Activated T-cell treated with anti-CD3 and anti-CD28 coated beads, Interleukin-2, amount 50 U/mL, for 24 hours (primary cell): ENCODE measurements at places on chromosomes 7 and 10.

DNA sequence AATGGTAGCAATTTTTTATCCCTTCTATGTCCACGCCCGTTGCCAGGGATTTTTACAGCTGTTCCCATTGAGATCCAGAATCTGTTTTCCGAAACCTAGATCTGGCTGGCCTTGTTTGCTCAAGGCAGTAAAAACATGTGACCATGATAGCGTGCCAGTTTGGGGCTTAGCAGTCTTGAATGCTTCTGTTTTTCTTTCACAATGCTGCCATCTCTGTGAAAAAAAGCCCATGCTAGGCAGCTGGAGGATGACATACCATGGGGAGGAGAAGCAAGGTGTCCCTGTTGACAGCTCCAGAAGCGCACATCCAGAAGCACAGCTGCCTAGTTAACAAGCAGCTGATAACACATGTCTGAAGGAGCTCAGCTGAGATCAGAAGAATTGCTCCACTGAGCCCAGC is 2.2 kb upstream of the ZNF92 start:
- H3K27ac ChIP-seq: no peak overlapping the region
- peaks cover 29% of the 10 kb centered on the region for H3K36me3 ChIP-seq
- H3K4me3 ChIP-seq: no peak overlapping the region
- no peaks in the 10 kb centered on the region for H3K27me3 ChIP-seq

DNA sequence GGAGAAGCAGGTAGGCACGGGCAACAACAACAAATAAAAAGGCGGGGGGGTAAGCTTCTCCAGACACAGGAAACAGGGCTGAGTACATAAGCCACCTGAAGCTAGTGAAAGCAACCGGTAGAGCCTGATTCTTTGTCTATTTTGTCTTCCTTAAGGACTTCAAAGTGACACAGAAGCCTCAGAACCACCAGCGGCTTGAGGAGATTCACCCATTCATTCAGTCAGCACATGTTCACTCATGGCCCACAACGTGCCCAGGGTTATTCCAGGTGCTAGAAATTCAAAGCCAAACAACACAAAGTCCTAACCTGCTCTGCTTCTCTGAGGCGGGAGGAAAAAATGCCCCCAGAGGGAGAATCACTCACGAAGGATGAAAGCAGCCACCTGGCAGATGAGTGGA is 69.3 kb upstream of the C7orf33 start:
- H3K4me1 ChIP-seq: no peaks in the 10 kb centered on the region
- H3K4me3 ChIP-seq: no peak overlapping the region
- DNase-seq: no peak
- peaks cover 62% of the 10 kb centered on the region for H3K27me3 ChIP-seq
- no peak overlapping the region for H3K27ac ChIP-seq

- H3K4me3 ChIP-seq: no peak overlapping the region
- H3K36me3 ChIP-seq: no peaks in the 10 kb centered on the region
- H3K27me3 ChIP-seq: peaks cover 26% of the 10 kb centered on the region
These were observed 113.5 kb upstream of the IL6 start for GRCh38 chr7:22613496-22613895.

DNA sequence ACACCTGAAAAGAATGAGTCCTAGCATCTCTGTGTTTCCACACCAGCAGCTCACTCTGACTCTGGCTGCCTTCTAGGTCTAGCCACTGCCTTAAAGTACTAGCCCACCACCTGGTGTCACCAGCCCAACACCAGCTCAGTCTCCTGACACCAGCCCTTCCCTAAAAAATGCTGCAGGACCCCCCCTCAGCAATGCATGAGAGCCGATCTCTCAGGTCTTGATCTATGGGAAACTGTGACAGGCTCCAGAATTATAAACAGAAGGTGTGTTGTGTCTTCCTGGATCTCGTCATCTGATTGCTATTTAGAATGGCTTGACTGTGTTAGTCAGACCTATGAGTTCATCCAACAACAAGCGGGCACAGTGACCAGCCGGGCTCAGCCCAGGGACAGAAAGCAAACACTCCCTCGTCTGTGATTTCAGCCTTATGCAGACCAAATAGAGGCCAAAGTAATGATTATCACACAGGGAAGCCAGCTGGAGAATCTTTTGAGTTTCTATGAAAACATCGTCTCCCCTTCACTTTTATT is 66.6 kb downstream of the CUBN start:
- no peak overlapping the region for H3K4me3 ChIP-seq
- no peaks in the 10 kb centered on the region for H3K27me3 ChIP-seq
- peaks cover 2% of the 10 kb centered on the region for H3K36me3 ChIP-seq
- no peak for DNase-seq

DNA sequence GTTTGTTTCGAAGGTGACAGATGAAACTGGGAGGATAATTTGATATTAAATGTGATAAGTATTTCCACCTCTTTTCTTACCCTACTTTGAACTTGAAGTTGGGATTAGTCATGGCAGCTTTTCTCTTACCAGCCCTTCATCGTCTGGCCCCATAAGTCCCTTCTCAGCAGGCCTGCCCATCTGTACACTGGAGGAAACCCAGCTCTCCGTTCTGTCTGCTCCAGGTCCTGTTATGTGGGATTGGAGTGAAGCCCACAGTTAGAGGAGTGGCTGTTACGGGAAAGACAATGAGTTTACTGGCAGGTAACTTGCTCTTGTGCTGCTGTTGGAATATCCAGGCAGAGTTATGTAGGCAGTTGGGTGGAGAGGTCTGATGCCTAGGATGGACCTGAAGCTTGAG is 127.3 kb downstream of the CAMK1D start:
- no peak overlapping the region for H3K27ac ChIP-seq
- H3K27me3 ChIP-seq: no peaks in the 10 kb centered on the region
- H3K36me3 ChIP-seq: peaks cover 3% of the 10 kb centered on the region
- H3K4me1 ChIP-seq: peaks cover 17% of the 10 kb centered on the region
- H3K4me3 ChIP-seq: no peak overlapping the region
- no peak for DNase-seq

- peaks cover 9% of the 10 kb centered on the region for H3K27me3 ChIP-seq
- no peak overlapping the region for H3K27ac ChIP-seq
- H3K36me3 ChIP-seq: no peaks in the 10 kb centered on the region
- H3K4me3 ChIP-seq: no peak overlapping the region
- H3K4me1 ChIP-seq: no peaks in the 10 kb centered on the region
- DNase-seq: no peak
These were observed 178.0 kb downstream of the NPSR1 start for GRCh38 chr7:34835901-34836600.

DNA sequence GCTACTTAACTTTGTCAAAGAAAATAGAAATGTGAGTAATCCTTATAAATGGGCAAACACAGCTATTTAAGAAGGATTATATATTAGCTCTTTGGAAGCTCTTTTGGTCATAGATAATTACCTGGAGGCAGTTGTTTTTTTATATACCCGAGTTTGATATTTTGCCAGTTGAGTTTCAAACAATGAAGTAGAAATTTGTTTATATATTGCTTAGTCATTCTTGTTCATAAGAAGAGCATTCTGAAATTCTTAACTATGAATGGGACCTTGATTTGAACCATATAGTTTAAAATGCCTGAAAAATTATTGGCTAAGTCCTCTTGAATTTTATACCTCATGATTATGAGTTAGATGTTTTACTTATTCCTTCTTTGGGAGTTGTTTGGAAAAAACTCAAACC is 36.4 kb downstream of the MINPP1 start:
- DNase-seq: no peak
- H3K4me1 ChIP-seq: peaks cover 28% of the 10 kb centered on the region
- peaks cover 63% of the 10 kb centered on the region for H3K36me3 ChIP-seq
- no peak overlapping the region for H3K27ac ChIP-seq

DNA sequence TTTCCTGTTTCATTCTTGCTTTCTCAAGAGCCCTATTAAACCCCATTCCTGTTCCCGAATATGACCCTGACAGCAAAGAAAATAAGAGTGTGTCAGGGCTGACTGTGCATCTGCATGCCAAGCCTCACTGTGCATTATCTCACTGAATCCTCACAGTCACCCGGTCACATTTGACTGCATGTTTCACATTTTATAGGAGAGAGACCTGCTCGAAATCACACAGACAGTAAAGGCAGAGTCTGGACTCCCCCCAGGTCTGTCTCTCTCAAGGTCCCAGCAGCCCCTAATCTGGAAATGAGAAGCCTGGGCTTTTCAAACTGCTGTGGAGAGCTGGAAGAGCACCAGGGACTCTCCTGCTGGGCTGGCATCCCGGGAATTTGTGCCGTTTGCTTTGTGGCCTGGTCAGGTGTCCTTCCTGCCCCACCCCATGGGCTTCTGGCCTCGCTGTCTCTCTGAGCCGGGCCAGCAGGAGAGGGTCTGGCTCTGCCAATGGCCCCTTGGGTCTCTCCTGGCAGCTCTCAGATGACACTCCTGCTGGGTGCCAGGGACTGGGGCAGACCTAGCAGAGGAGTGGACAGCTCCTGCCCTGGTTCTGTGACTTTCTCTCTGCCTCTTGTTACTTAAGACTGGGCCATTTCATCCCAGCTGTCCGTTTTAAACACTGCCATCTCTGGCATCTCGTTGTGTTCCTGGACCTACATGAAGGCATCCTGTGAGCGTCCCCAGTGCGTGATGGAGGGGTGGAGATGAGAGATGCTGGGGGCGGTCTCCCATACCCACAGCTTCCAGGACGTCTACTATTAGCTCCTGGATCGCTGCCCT is 173.6 kb downstream of the ARHGAP12 start:
- H3K4me3 ChIP-seq: no peak overlapping the region
- H3K27ac ChIP-seq: no peak overlapping the region
- H3K4me1 ChIP-seq: peaks cover 9% of the 10 kb centered on the region
- no peak for DNase-seq

DNA sequence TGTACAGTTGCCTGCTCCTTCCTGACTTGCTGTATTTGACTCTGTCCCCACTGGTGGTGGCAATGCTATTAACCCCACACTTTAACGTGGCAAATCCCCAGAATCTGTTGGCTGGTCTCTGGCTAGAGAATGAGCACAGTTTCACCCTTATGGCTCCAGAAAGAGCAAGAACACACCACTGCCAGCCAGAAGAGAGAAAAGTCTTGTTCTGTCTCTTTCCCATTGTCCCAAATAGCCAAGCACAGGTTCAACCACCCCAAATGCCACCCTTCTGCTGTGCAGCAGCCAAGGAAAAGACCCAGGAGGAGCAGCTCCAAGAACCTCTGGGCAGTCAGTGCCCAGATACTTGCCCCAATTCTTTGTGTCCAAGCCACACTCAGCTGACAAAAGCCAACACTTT is 11.3 kb downstream of the SLC16A9 start:
- no peaks in the 10 kb centered on the region for H3K36me3 ChIP-seq
- peaks cover 23% of the 10 kb centered on the region for H3K27me3 ChIP-seq
- no peak overlapping the region for H3K4me3 ChIP-seq
- no peak overlapping the region for H3K27ac ChIP-seq

- peaks cover 28% of the 10 kb centered on the region for H3K27me3 ChIP-seq
- no peaks in the 10 kb centered on the region for H3K36me3 ChIP-seq
- DNase-seq: no peak
- H3K4me3 ChIP-seq: no peak overlapping the region
- H3K27ac ChIP-seq: no peak overlapping the region
These were observed 185.4 kb downstream of the RAB11FIP2 start for GRCh38 chr10:117861329-117861728.

- no peak for DNase-seq
- H3K36me3 ChIP-seq: no peaks in the 10 kb centered on the region
- H3K27ac ChIP-seq: no peak overlapping the region
- H3K27me3 ChIP-seq: no peaks in the 10 kb centered on the region
- H3K4me1 ChIP-seq: no peaks in the 10 kb centered on the region
These were observed 15.7 kb upstream of the STN1 start for GRCh38 chr10:103933557-103934121.

DNA sequence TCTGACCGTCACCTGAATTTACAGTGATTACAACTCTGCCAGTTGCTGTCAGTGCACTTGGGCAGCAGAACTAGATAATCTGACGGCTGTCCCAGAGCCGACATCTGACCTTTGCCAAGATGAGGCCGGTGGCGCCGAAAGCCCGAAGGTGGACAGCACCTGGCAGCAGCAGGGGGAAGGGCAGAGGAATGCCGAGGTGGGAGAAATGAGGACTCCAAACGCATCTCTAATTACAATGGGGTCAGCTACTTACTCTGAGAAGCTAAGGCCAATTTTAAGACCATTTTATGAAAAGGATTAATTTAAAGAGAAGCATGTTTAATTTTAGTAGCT is 33.8 kb downstream of the TRIM8 start:
- no peak overlapping the region for H3K4me3 ChIP-seq
- no peak for DNase-seq
- H3K36me3 ChIP-seq: peaks cover 14% of the 10 kb centered on the region
- no peak overlapping the region for H3K27ac ChIP-seq
- H3K27me3 ChIP-seq: no peaks in the 10 kb centered on the region

GRCh38 chr7:64951250-64951848 is 39.5 kb downstream of the ZNF117 start:
- peaks cover 3% of the 10 kb centered on the region for H3K4me1 ChIP-seq
- no peaks in the 10 kb centered on the region for H3K36me3 ChIP-seq
- no peak overlapping the region for H3K4me3 ChIP-seq
- H3K27me3 ChIP-seq: peaks cover 30% of the 10 kb centered on the region

- H3K27ac ChIP-seq: no peak overlapping the region
- H3K4me1 ChIP-seq: no peaks in the 10 kb centered on the region
- no peaks in the 10 kb centered on the region for H3K36me3 ChIP-seq
- no peak overlapping the region for H3K4me3 ChIP-seq
- peak; percentile 40 for DNase-seq
- H3K27me3 ChIP-seq: peaks cover 12% of the 10 kb centered on the region
These were observed 32.5 kb upstream of the KNDC1 start for GRCh38 chr10:133127291-133128125.

DNA sequence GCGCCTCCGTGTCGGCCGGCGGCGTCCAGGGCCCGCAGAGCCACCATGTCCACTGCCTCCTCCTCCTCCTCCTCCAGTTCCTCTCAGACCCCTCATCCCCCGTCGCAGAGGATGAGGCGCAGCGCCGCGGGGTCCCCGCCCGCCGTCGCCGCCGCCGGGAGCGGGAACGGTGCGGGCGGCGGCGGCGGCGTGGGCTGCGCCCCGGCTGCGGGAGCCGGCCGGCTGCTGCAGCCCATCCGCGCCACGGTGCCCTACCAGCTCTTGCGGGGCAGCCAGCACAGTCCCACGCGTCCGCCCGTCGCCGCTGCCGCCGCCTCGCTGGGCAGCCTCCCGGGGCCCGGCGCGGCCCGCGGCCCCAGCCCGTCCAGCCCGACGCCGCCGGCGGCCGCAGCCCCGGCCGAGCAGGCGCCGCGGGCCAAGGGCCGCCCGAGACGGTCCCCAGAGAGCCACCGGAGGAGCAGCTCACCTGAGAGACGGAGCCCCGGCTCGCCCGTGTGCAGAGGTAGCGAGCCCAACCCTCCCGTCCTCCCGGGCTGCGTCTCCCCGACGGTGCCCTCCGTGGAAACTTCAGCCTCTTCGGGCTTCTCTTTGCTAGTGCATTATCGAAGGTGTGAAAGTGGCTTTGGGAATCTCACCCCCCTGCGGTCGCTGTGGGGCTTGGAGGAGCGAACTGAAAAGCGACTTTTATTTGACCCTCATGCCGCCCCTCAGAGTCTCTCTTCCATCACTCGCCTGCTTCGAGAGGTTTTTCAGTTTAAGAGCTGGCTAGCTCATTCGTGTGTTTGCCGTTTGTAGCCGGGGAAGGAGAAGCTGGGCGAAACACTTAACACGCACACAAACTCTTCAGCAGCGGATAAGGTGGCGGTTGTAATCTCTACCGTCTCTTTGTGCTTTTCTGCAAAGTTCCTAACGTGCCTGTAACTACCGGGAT is 975 bp downstream of the GLCCI1 start:
- DNase-seq: peak; percentile 73
- H3K27ac ChIP-seq: peak overlapping the region; percentile 63
- no peaks in the 10 kb centered on the region for H3K27me3 ChIP-seq
- peak overlapping the region; percentile 86 for H3K4me3 ChIP-seq
- H3K36me3 ChIP-seq: peaks cover 3% of the 10 kb centered on the region
- peaks cover 33% of the 10 kb centered on the region for H3K4me1 ChIP-seq
